ENCODE measurements at places on chromosomes 6 and 20. TPM values are rescaled to one million over a fixed set of nuclear protein-coding genes. Genes with fewer than 3 reads are reported as not detected.

DNA sequence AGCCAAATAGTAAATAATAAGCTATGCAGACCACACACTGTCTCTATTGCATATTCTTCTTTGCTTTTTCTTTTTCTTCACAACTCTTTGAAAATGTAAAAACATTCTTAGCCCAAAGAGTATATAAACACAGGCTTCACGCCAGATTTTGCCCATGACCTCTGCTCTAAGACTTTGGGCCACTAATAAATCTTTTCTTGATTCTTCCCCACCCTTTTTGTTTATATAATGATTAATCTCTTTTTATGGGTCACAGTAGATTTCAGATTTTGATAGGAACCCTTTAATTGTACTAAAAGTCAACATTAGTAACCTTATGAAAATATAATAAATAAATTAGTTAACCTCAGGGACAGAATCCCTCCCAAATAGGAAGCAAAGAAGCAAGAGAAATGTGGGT, 15.8 kb upstream of the ENPP5 start:
- no peak for DNase-seq

GRCh38 chr20:235891-236290, 8.8 kb downstream of the DEFB129 start:
- DNase-seq, result peak; percentile 57

GRCh38 chr6:4612636-4613171, 163.5 kb upstream of the CDYL start:
- no peak for DNase-seq

DNA sequence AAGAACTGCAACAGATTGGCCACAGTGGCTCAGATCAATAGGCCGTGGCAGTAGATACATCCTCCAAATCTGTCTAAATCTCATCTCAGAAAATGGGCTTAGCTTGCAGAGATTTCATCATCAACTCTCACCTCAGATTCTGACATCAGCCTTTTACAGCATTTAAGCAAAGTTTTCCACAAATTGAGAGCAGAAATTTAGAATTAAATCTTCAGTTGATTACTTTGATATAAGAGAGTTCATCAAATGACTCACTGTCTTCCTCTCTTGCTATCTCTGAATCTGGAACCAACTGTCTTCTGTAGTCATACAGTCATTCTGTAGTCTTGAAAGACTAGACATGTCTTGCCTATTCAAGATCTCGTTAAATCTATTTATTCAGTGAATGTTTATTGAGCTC, 45.2 kb upstream of the CTAGE9 start:
- no peak for DNase-seq

GRCh38 chr6:43801495-43802181, 31.6 kb downstream of the VEGFA start:
- no peak for DNase-seq

DNA sequence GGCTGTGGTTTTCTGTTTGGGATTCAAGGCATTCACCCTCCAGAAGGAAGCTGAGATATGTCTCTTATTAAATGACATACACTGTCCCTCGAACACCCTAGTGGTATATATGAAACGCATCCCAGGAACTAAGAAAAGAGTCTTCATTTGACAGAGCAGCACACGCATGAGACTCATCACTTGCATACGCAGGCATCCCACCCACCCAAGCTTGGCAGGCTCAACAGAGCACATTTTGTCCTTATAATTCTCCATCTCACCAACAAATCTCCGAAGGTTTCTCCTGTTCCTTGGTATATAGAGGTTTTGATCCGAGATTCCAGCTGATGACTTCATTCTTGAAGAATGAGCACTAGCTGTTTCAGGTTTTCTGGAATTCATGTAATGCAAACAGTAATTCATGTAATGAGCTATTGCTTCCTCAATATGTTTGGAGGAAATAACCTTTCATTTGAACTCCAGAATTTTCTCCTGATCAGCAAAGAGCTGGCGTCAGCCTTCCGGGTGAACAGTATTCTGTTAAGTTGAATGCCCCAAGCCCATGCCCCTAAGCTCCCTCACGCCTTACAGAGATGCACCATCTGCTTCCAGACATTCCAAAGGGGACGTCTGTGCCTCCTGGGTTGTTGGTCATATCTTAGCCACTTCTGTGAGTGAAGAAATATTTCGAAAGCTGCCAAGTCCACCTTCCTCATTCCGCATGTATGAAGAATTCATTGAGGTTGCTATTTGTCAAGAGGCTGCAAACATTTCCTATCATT, 66.0 kb upstream of the CDH4 start:
- no peak for DNase-seq

- no peak for DNase-seq
Observed at GRCh38 chr6:116866281-116866871, 10.7 kb upstream of the RFX6 start.

GRCh38 chr6:103280417-103280816, 1579.3 kb downstream of the HACE1 start:
- DNase-seq, result no peak

DNA sequence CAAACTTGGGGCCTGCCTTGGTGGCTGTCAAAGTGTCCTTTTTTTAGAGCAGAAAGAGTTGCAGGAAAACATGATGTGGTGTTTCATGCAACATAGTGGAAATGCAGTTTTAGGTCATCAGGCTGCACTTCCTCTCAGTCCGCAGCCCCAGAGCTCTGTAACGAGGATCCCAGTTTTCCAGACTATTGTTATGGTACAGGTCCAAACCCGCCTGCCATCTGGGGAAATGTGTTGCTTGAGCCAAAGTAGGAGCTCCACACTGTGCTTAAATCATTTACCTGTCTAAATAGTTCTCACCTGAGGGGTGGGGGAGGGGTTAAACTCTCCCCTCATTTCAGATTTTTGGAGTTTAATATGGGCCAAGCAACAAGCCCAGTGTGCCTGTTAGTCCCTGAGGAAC, 59.8 kb downstream of the GOPC start:
- DNase-seq, result no peak

SYTL3 gene
- 12.1 TPM for total RNA-seq

DNA sequence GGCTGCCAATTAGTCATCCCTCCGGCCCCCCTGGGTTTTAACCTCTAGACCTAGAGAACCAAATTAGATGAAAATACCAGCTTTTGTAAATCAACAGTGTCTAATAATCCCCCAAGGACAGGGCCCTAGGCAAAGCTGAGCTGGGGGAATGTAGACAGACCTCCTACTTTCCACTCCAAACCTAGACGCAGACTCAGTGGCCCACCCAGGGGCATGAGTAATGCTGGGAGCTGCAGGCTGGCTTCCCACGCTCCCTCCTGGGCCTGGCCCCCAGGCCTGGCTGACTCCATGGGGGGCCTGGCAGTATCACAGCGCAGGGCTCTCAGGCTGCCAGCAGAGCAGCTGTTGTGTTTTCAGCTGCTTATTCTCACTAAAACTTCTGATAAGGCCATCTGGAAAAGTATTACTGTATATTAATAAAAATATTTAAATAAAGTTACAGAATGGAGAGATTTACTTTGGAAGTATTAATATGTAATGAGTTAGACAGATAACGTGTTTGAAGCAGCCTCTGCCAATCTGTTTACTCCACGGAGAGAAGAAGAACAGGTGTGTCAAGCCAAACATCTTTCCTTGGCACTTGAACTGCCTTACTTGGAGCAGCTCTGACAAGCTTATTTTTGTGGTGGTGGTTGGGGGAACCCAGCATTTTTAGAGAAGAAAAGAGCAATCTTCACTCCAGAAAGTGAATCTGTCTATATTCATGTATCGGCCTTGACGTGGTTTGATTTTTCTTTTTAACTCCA, 144.0 kb upstream of the AGPAT4 start:
- DNase-seq, result peak; percentile 32

LRP11 gene
- 52.7 TPM for total RNA-seq

USP49 gene
- total RNA-seq, result 1.7 TPM

GRCh38 chr6:44219053-44219814, 2.5 kb downstream of the MYMX start:
- DNase-seq, result peak; percentile 54

PCK1 gene
- total RNA-seq, result 0.68 TPM

GRCh38 chr6:170209354-170210025, 81.4 kb downstream of the DLL1 start:
- peak; percentile 3 for DNase-seq

GRCh38 chr6:72216222-72217068, 330.1 kb downstream of the RIMS1 start:
- peak; percentile 38 for DNase-seq

C6orf132 gene
- 30.8 TPM for total RNA-seq

CLPSL1 gene
- total RNA-seq, result not detected

MTHFD1L gene
- 18.7 TPM for total RNA-seq

DNA sequence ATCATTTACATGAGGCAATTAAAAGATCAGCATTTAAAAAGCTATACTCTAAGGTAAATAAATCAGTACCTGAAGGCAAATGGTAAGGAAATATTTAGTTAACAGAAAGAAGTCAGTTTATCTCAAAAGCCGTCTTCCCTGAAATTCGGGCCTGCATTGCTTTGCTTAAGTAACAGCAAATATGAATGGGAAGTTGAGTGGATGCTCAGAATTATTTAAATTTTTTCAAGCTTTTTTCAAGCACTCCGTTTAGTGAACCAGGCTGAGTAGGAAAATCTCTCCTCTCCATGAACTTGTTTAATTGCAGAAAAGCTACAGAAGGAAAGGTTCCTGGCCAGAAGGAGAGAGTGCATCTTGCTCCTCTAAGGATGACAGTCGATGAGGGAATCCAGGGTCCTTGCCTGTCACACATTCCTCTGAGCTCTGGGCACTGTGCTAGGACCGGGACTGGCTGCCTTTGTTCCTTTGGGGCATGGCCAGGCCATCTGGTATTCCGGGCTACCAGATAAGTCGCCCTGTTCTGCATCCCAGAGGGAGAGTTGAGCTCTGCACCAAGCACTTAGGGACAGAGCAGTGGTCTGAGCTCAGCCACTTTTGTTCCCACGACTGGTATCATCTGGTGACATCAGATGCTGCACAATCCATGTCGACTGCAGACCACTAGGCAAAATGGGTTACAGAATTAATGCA, 77.6 kb downstream of the RIN2 start:
- no peak for DNase-seq

GRCh38 chr20:56570832-56571231, 37.8 kb downstream of the FAM209B start:
- DNase-seq, result no peak

AKAP12 gene
- 159 TPM for total RNA-seq

DNA sequence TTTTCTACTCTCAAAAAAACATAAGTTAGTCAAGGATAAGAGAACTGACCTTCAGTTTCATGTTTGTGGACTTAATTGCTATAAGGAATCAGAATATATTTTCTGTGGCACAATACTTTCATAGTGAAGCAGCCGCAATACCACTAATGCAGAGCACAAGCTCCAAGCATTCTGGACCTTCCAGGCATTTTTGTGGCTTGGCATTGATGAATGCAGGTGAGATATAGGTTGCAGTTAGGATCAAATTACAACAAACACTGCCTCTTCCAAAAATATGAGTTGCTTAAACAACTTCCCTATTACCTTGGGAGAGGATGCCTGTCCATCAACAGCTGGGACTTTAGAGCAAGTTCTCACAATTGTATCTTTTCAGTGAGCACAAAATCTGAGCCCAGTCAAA, 162.8 kb upstream of the RSPO3 start:
- DNase-seq, result no peak

- DNase-seq, result no peak
Observed at GRCh38 chr20:63703976-63704748, 3.6 kb downstream of the ARFRP1 start.

DNA sequence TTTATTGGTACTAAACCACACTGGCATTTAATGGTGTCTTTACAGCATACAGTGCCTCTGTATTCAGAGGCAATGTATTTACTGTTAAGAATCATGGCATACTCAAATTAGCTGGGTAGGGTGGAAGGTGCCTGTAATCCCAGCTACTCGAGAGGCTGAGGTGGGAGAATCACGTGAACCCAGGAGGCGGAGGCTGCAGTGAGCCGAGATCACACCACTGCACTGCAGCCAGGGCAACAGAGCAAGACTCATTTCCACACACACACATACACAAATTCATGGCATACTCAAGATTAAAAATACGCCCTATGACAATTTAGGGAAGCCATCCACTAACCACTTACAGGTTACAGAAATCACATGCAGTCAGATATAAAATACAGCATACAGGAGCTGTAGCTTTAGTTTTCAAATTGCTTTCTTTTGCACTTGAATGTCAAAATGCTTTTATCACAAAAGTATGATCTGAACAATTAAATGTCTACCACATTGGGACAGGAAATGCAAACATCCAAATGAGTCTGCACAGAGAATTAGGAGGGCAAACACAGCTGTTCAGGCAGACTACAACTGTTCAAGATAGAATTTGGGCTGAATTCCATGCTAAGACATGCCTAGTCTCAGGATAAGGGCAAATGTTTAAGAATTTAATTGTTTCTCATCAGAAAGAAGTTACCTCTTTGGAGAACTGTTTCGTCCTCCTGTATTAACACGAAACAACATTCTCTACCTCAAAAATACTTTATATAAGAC, 36.4 kb downstream of the CSNK2A1 start:
- no peak for DNase-seq

DNA sequence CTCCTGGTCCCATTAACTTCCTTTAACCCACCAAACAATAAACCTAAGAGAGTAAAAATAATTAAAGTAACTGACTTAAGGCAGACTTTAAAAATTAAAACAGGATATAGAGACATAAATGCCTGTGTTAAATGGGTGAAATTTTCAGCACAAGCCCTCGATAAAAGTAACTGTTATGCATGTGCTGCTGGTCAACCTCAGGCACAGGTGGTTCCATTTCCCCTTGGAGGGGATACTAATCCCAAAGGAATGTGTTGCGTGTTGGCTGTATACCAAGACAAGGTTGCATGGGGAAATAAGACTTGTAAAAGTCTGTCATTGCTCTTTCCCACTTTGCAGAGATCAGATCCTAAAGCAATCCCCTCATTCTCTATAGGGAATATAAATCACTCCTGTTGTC, 25.8 kb downstream of the HLA-A start:
- DNase-seq, result no peak

DNA sequence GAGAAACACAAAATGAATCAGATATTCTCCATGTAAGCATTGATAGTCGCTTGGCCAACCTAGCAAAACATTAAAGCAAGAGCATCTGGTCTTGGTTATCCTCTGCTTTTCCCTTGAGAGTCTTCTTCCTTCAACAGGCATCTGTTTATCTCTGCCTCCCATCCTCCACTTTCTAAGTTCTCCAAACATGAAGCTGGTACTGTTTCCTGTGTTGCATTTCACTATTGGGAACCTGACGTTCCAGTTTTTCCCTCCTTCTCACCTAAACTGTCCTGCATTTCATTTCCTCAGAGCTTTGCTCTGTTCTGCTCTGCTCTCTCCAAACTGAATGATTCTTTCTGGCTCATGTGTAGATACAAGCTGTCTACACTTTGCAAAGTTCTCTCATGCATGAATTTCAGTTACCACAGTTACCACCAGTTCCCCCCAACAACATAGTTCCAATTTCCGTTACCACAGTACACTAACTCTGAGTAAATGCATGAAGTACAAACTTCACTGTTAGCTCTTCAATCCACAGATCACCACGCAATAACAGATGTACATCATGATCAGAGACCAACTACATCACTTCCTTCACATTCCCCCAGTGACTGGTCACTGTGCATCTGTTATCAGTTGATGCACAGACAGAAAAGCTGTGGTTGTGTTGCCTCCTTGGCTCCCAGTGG, 86.7 kb upstream of the F13A1 start:
- no peak for DNase-seq

LIME1 gene
- total RNA-seq, result 35.0 TPM

GRCh38 chr6:3455147-3455568, 1.7 kb downstream of the SLC22A23 start:
- DNase-seq, result peak; percentile 33

- DNase-seq, result no peak
Observed at GRCh38 chr6:15267221-15267620, 21.4 kb downstream of the JARID2 start.

CD40 gene
- total RNA-seq, result 27.1 TPM
